Stimulated activated CD4-positive, alpha-beta T cell treated with anti-CD3 and anti-CD28 coated beads, Interleukin-4, amount 100 ng/mL, for 4 hours (primary cell): ENCODE measurements at places on chromosomes 11 and 22.

DNA sequence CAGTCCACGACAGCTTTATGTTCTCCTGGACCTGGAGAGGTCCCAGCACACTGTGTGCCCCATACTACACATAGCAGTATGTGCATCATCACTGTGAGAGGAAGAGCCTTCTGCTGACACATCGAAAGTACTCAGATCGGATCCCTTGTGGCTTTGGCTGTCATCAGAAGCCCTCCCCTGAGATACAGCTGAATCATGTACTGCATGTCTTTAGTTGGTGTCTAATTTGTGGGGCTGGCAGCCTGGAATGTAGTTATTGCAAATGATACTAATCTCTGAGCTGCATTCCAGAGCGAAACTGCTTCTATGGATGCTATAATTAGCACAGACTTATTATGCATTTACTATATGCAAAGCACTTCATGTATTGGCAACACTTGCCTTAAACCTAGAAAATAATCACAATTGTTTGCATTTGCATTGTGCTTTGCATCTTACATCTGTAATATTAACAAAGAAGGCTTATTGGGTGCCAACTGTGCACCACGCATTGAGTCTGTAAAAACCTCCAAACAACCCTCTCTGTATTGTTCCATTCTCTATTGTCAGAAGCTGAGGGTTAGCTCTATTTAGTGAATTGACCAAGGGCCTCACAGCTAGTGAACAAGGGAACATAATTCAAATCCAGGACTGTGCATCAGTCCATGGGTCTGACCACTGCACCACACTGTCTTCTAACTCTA lies 89.2 kb upstream of the CRTAM start:
- peak; percentile 34 for DNase-seq

GRCh38 chr11:67606093-67606491 lies 644 bp upstream of the NDUFV1 start:
- DNase-seq, result no peak

GRCh38 chr11:48074425-48075181 lies 94.2 kb downstream of the PTPRJ start:
- no peak for DNase-seq

DNA sequence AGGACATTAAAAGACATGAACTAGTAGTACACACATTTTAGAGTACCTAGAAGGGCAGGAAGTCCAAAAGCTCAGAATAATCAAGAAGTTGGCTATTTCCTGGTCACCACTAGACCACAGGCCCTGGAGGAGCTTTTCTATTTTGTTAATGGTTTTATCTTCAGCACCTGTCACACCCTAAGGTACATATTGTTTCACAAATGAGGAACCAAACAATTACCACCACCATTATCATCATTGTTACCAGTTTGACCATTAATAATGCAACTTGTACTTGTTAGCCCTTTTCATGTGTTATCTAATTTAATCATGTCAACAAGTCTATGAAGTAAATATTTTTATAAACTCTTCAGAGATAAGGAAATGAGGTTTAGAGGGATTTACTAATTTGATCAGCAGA lies 4.9 kb downstream of the MRPL48 start:
- DNase-seq, result no peak

- peak; percentile 18 for DNase-seq
Measured at GRCh38 chr22:48968201-48968959, 859.3 kb downstream of the BRD1 start.

DNA sequence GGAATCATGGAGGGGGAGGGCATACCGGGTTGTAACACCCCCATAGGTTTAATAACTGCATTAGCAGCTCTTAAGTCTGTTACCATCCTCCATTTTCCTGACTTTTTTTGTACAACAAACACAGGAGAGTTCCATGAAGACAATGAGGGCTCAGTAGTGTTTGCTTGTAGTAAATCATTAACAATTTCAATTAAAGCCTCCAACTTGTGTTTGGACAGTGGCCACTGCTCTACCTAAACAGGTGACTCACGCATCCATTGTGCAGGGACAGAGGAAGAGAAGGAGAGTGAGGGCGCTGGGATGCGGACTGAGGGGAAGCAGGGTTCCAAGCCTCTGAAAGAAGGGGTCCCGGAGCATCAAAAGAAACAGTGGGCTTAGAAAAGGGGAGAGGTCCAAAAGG lies 21.3 kb upstream of the MTNR1B start:
- DNase-seq, result no peak

DNA sequence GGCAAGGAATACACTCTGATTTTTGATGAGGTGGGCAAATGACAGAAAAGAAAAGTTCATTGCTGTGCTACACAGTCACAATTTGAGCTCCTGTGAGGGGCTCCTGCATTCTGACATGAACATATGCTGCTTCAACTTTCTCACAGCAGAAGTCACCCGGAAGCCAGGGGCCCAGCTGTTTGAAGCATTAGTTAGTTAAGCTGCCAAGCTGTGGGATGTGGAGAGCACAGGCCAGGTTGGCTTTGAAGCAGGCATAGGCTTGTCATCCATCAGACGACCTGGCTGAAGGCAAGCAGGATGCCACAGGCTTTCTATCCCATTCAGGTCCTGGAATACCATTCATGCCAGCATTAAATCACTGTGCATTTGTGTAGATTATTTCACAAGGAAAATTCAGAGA lies 63.1 kb downstream of the MTNR1B start:
- DNase-seq, result no peak

DNA sequence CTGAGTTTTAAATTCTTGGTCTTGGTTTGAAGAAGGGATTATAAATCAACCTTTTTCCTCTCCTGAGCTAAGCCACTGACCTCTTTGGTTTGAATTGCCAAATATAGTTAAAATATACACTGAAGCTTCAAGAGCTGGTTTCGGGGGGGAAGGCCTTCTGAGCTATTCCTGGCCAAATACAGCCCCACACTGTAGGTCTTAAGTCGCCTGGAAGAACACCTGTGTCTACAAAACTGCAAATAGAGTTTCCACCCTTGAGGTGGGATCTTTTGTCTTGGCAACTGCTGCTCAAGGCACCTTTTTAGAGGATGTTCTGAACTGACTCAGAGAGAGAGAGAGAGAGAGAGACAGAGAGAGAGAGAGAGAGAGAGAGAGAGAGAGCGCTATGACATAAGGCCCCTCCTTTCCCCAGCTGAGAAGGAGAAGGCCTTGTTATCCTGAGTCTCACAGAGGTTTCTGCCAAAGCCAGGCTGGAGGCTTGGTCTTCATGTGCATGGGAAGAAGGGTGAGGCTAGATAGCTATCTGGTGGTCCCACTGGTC lies 5.5 kb downstream of the ADM start:
- DNase-seq, result no peak

- no peak for DNase-seq
Measured at GRCh38 chr22:40426594-40427333, 56.4 kb downstream of the SGSM3 start.

GRCh38 chr22:39581303-39581702 lies 10.8 kb downstream of the CACNA1I start:
- DNase-seq, result no peak

DNA sequence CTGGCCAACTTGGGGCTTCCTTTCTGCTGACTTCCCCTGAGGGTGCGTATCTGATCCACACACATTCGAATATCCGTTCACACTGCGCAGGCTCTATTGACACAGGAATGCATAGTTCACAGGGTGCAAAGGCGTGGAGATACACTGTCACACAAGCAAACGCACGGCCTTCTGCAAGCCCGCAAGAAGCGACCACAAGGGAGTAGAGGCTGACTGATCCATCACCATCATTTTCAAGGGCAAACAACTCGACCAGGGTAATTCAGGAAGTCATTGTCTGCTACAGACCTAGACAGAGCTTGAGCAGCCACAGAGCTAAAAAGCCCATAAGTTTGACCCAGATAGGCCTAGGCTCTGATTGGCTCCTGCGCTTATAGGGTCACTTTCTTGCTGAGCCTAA lies 392.3 kb downstream of the MN1 start:
- DNase-seq, result no peak

DNA sequence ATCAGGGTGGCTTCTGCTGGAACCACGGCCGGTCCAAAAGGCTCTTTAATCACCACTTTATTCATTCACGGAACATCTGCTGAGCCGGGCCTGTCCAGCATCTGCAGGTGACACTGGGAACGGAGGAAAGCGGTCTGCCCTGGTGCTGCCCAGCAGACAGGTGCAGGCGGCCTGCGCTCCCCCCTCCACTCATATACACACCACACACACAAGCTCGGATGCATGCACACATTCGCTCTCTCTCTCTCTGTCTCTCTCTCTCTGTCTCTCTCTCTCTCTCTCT lies 736.9 kb downstream of the BRD1 start:
- no peak for DNase-seq

DNA sequence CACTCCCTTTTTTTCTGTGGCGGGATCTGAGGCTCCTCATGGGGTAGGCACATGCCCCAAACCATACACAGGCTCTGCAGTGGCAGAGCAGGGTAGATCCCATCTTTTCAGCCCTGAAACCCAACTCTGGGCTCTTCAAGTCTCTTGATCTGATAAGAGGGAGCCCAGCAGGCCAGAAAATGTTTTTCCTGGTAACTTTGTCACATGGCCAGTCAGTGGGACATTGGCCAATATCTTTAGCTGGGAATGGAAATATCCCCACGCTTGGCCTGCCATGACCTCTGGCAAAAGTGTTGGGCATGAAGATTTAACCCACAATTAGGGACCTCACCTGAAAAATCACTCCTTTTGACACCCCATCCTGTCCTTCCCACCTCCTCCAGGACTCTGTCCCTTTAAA lies 8.1 kb downstream of the INPP5J start:
- no peak for DNase-seq

DNA sequence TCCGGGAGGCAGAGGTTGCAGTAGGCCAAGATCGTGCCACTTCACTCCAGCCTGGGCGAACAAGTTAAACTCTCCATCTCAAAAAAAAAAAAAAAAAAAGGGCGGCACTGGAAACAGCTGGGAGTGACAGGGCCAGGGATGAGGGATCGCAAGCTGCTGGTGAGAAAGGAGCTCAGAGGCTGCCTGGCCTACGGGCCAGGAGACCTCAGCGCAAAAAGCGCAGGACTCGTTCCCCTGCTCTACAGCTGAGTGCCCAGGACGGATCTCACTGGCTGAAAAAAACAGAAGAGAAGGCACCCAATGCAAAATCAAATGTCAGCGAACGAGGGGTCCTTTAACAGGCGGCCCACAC lies 650 bp upstream of the NUP50 start:
- no peak for DNase-seq

- DNase-seq, result no peak
Measured at GRCh38 chr11:34339149-34340064, 18.4 kb downstream of the ABTB2 start.

GRCh38 chr11:60919956-60920355 lies 4.3 kb upstream of the TMEM132A start:
- no peak for DNase-seq
